SK-N-SH (cell line): ENCODE measurements at places on chromosomes 4 and X.

DNA sequence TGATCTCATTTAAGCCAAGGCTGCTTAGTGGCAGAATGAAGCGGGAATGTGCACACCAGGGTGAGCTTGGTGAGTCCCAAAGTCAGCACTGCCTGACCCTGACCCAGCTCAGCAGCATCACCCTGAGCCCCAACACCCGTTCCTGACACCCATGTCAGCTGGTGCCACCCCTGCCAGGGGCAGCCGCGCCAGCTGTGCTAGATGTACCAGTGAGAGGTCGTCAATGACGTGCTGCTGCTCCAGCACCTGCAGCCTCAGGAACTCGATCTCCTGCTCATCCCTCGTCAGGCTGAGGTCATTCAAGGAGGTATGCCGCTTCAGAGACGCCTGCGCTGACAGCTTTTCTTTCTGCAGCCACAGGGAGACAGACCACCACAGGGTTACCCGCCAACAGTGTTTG, 61.7 kb upstream of the C4orf50 start:
- no peak for DNase-seq

GRCh38 chr4:1370321-1371124, 23.5 kb downstream of the UVSSA start:
- DNase-seq = no peak

- DNase-seq = no peak
Measured at GRCh38 chrX:97145934-97146333, 262.2 kb downstream of the RPA4 start.

DNA sequence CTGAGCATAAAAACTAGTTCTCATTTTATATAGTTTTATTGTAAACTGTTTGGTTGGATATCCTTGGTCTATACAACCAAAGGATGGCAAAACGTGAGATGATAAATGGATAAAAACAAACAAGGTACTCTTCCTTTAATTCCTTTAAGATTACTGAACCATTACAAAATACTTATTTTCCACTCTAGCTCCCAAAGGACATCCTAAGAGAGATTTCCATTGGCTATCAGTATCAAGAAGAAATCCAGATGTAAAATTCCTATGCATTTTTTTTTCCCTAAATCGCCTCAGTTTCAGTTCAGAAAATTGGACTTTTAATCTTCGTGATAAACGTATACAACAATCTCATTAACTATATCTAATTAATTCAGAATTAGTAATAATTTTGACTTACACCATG, 2.3 kb downstream of the FBXL5 start:
- DNase-seq = no peak

- DNase-seq = no peak
Measured at GRCh38 chr4:177562859-177563258, 120.6 kb upstream of the AGA start.

GRCh38 chr4:181855307-181855706, 387.9 kb upstream of the TENM3 start:
- no peak for DNase-seq

DNA sequence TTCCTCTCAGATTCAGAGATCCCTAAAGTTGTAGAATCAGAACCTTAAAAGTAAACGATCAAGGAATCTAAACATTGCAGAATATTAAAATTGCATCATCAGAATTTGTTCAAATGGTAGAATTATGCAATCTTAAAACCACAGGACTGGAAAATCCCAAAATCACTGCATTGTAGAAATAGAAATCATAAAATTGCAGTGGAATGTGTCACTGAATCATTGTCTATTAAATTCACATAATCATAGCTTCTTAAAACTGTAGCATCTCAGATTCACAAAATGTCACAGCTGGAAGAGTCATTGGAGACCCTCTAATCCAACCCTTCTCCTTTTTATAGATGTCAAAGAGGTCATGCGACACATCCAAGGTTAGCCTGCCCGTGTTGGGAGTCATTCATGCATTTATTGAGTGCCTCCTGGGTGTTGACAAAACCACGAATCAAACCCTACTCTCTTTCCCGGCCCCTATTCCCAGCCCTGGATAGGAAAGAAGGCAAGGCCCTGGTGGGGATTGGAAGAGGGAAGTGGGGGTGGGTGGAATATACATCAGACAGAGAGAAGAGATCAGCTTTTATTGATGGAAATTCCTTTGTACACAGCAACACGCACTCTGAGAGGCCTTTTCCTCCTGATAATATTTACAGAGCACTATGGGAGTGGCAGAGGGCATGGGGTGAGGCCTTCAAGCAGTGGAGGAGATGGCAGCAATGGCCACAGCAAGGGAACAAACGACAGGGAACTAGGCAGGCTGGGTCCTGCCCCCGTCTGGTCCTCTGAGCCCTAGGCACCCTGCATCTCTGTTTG, 15.4 kb downstream of the IQSEC2 start:
- no peak for DNase-seq

DNA sequence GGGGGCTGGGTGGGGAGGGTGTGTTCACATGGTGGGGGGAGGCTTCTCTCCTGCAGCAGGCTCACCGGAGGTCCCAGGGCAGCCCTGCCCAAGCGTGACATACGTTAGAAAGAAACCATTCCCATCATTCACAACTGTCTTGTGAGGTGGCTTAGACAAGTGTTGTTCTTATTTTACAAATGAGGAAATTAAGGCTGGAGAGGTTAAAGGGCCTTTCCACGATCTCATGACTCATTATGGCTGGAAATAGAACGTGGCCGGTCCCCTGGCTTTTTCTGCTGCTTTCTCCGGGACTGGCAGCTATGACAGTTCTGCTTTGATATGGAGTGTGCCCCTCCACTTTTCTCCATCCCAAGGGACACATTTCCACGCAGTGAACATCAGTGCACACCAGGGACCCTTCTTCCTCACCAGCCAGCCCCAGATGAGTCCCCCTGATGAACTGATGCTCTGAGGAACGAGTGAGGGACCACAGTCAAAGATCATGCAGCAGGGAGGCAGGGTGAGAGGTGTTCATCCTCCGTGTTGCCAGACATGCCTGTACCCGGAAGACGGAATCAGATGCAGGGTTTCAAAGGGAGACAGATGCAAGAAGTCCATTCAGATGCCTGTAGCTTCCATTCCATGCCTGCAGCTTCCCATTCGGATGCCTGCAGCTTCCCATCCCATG, 64.0 kb upstream of the ACSL1 start:
- DNase-seq = no peak

- DNase-seq = no peak
Measured at GRCh38 chrX:120125444-120125843, 9.7 kb upstream of the RHOXF1 start.

DNA sequence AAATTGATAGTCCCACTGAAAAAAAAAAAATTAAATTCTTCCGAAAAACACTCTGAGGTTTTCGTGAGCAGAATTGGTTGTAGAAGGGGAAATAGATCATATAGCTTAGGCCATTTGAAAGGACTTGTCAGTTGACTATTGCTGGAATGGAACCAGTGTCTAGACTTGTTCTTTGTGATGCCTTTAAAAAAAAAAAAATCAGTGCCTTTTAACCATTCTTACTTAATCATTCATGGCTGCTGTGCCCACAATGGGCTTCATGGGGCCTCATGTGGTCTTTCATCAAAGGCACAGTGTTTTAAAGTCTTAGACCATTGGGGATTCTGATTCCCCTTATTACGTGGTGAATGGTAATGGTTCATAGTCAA, 139.3 kb downstream of the AFF1 start:
- no peak for DNase-seq

DNA sequence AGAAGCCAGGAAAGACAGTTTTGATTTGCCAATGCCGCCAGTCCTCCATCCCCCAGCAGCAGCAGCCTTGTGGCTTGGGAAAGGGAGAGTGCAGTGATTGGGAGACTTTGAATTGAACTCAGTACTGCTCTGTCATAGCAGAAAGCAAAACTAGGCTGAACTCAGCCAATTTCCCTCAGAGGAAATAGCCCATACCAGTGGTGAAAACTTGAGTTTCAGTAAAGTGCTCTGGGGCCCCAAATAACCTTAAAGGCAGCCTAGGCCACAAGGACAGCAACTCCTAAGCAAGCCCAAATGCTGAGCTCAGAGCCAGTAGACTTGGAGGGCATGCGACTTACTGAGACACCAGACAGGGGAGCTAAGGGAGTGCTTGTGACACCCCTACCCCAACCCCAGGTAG, 2.0 kb upstream of the PROM1 start:
- no peak for DNase-seq

DNA sequence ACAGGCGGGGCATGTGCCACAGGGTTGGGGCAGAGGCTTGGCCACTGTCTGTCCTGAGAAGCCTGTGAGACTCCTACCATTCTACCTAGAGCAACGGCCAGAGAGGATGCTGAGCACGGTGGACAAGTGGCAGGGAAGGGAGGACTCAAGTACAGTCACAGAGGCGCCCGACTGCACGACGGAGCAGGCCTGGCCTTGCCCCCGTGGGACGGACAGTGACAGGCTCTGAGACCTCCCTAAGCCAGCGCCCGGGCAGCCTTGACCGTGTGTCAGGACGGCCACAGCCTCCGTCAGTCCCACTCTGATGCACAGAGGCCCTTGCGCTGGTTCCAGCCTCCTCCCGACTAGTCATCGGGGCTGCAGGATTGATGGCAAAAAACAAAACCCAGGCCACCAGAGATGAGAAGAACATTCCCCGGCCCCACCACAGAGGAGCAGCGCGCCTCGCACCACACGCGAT, 36.7 kb upstream of the MXD4 start:
- peak; percentile 38 for DNase-seq

DNA sequence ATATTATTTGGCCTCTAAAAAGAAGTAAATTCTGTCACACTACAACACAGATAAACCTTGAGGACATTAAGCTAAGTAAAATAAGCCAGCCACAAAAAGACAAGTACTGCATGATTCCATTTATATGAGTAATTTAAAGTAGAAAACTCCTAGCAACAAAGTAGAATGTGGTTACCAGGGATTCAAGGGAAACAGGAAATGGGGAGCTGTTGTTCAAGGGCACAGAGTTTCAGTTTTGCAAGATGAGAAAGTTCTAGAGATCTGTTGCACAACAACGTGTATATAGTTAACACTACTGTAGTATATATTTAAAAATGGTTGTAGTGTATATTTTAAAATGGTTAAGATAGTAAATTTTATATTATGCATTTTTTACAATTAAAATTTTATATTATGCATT, 25.4 kb downstream of the SEC31A start:
- DNase-seq = no peak
